ENCODE measurements at places on chromosomes 7 and 10.

DNA sequence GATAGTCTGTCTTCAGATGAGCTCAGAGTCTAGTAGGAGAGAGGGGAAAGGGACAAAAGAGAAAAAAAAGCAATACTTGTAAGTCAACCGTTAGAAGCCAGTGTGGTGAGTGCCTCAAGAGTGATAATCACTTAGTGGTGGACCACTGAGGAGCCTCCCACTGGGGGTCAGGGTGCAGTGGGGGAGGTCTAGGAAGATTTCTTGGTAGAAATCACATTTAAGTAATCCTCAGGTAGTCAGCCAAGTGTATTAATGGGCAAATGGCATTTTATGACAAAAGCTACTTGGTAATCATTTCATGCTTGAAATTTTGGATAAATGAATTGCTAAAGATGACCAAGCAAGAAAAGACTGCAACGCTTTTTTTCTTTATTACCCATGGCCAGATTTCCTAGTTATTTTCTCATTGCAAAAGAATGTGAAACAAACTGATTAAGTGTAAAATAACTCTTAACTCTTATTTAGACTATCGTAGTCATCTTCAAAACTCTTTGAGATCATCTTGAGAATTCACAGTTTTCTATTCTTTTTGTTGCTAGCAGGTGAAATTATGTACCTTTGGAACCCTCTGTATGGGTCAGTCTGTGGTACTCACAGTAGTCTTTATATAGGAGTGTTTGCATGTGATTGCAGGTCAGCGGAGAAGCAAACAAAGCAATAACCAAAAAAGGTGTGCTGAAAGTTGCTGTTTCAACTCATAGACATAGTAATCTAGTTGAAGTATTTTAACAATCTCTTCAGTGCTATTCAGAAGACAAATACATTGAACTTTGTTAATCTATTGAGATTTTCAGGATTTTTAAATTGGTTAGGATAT is 63.9 kb downstream of the PPP1R9A start:
- no peak for DNase-seq

GRCh38 chr7:131546583-131547141 is 9.8 kb downstream of the PODXL start:
- peak; percentile 37 for DNase-seq

GRCh38 chr10:122375679-122376160 is 1.2 kb downstream of the PLEKHA1 start:
- DNase-seq, result no peak

- DNase-seq, result no peak
These were observed 154.0 kb upstream of the C7orf33 start for GRCh38 chr7:148436571-148436970.

DNA sequence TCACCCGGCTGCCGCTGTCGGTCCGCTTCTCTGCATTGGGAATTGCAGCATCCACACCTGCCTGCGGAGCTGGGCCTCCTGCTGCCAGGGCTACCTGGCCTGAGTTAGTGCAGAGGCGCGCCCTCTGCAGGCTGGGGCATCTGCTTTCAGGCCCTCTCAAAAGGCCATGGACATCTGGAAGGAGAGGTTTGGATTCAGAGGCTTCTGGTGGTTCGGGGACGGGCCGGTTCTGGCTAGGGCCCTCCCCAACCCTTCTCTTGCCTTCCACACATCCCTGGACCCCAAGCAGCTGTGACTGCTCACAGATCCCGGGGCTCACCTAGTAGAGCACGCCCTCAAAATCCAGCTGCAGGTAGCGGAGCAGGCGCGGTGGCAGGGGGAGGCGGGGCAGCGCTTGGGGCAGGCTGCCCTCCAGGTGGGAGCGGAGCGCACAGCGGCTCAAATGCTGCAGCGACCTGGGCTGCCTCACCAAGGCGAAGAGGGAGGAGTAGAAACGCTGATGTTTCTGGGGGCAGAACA is 8.4 kb upstream of the GBX1 start:
- peak; percentile 62 for DNase-seq

DNA sequence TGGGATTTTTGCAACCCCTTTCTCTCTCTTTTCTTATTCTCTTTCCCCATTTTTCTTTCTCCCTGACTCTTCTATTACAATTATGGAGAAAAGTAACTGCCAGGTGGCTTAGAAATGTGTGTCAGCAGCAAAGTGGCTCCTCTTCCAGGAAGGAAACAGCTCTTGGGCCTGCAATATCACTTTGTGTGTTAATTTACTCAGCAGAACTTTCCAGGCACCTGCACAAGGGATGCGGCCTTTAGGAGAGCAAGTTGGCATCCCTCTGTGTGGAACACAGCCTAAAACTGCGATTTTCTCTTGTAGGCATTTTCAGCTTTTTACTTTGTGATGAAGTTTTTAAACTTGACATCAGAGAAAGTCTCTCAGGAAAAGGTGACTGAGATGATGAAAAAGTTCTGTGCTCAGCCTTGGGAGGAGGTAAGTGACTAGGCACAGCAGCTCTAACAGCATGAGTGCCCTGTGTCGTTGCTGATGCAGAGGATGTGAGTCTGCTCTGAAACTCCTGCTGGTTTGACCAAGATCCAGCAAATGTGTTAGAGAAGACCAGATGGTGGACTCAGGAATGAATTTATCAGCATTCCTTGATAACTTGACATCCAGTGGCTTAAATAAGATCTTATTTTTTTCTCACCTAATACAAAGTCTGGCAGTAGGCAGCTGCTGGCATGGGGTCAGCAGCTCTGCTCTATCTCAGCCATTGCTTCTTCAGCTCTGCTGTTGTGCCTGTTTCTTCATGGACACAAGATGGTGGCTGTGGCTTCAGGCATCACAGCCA is 47.4 kb upstream of the CC2D2B start:
- DNase-seq, result no peak

GRCh38 chr7:83487801-83488200 is 161.1 kb downstream of the SEMA3E start:
- no peak for DNase-seq

GRCh38 chr10:51574248-51575048 is 124.9 kb downstream of the CSTF2T start:
- DNase-seq, result no peak

GRCh38 chr10:35127289-35127891 is 744 bp downstream of the CREM start:
- DNase-seq, result peak; percentile 85

GRCh38 chr7:44112997-44113763 is 9.0 kb downstream of the AEBP1 start:
- peak; percentile 23 for DNase-seq

DNA sequence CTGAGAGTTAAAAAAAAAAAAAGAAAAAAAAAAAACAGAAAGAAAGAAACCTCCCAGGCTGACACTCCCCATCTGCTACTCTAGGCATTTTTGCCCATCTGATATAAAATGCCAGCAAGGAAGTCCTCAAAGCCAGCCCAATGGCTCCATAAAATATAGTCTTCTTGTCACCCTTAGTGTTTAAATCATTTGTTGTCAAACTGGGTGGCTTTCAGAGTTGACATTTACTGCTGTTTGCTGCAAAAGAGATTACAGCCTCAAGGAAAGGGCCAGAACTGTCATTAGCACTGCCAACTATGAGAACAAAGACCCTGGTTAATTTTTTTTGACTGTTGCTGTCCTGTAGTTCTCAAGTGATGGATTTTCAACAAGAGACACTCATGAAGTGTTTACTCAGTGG is 86.5 kb downstream of the TRIL start:
- DNase-seq, result no peak

DNA sequence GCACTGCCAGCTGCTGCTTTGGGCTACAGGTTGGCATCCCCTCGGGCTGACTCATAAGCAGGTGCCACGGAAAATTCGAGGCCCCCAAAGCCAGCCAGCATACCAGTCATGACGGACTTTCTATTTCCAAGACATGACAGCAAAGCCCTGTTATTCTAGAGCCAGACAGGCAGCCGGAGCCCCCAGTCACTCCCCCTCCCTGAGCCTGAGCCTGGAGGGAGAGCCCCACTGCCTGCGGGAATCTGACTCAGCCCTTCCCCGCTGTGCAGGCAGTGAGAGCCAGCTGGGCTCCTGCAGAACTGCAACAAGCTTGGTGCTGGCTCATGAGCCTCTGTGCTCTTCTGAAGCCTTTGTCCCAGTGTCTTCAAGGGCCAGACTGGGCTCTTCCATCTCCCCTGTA is 15.8 kb downstream of the BTBD16 start:
- DNase-seq, result no peak

DNA sequence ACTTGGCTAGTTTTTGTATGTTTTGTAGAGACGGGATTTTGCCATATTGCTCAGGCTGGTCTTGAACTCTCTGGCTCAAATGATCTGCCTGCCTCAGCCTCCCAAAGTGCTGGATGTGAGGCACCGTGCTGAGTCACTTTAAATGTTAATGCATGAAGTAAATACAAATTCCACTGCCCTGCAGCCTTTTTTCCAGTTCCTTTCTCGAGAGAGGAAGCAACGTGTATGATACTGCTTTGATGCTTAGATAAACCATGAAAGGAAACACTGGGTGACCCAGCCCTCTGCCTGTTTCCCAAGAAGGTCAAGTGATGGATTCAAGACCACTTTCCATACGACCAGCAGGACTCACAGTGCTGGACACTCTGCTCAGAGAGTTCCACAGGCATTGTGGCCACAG is 11.3 kb upstream of the MRPS24 start:
- DNase-seq, result no peak

DNA sequence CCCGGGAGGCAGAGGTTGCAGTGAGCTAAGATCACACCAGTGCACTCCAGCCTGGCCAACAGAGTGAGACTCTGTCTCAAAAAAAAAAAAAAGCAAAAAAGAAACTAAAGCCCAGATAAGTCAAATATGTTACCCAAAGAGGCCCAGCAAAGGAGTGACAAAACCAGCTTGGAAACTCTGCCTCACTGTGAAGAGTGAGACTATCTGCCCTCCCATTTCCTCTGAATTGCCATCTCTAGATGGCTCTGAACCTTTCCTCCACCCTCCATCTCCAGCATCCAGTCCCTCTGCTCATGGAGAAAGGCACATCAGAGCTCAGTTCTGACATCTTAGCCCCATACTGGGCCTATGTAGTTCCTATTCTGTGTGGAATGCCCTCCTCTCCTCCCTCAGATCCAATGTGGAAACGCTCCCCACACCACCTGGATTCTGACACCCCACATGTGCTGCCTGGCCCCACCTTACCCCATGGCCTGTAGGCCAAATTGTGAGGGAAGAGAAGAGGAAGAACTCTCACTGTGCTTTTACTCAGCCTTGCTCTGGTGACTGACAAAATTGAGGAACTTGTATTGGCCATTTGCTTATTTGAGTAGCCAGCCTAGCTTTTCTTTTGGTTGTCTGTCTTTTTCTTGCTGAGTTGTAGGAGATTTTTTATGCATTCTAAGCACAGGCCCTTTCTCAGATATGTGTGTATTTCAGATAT is 18.0 kb upstream of the NUDCD3 start:
- no peak for DNase-seq

GRCh38 chr7:40899151-40899550 is 764.3 kb downstream of the SUGCT start:
- no peak for DNase-seq

GRCh38 chr7:104838537-104839299 is 175.3 kb upstream of the KMT2E start:
- no peak for DNase-seq

- DNase-seq, result no peak
These were observed 5.8 kb downstream of the UPP1 start for GRCh38 chr7:48094861-48095293.

DNA sequence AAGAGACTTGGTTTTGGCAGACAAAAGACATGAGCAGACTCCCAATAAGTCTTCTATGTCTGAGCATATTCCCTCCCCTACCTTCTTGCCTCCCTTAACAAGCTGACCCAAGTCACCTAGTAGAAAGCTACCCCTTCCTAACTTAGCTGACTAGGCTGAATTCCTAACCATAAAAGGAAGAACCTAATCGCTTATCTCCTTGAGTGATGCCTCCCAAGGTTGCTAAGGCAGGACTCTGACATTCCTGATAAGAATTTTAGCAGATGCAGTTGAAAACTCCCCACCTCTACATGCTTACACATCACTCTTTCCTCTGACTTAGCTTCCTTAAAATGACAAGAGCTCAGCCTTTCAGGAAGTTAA is 704.7 kb upstream of the MBL2 start:
- no peak for DNase-seq

DNA sequence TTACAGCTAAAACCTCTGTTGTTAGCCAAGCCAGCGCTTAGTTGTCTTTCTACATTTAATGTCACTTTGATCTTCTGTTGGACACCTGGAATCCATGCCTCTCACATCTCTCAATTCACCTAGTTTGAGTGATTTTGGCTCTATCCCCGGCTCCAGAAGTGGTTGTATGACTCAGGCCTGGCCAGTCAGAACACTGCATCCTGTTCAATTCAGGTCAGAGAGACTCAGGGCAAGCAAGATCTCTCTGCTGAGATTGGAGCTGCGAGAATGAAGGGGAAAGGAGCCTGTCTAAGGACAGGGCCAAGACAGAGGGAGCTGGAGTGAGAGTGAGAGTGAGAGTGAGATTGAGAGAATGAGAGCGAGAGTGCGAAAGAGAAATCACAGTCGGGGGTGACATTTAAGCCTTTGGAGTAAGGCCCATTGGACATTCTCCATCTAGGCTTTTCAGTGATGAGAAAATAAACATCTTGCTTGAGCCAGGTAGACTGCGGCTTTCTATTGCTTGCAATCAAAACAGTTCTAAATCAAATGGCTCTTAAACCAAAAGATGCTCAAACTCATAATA is 83.3 kb upstream of the DYNC1I1 start:
- no peak for DNase-seq

- DNase-seq, result no peak
These were observed 39.5 kb downstream of the DIP2C start for GRCh38 chr10:649798-650440.

DNA sequence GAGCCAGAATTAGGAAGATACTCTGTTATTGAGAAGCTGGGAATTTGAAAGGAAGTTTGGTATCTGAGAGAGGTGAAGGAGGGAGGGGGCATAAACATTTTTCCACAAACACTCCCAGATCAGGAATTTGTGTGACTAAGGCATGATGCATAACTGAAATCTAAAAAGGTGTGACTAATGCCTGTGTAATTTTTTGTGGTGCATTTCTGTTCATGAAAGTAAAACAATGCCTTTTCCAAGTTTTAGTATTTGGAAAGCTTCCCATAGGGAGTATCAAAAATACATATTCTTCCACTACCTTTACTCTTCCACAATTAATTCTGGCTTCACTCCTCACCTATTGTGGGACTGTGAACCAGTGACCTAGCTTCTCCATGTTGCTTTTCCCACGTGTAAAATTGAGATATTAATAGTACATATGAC is 56.4 kb upstream of the CAV2 start:
- no peak for DNase-seq

- no peak for DNase-seq
These were observed 66.2 kb downstream of the NAMPT start for GRCh38 chr7:106218546-106218945.

- no peak for DNase-seq
These were observed 78.1 kb downstream of the TPST1 start for GRCh38 chr7:66283003-66283920.

All from Right ventricle myocardium inferior (tissue), 1 donor.